Stimulated activated CD8-positive, alpha-beta memory T cell treated with anti-CD3 and anti-CD28 coated beads, Interleukin-4, amount 100 ng/mL, for 1 hour (primary cell): ENCODE measurements at places on chromosomes 1 and 21.

DNA sequence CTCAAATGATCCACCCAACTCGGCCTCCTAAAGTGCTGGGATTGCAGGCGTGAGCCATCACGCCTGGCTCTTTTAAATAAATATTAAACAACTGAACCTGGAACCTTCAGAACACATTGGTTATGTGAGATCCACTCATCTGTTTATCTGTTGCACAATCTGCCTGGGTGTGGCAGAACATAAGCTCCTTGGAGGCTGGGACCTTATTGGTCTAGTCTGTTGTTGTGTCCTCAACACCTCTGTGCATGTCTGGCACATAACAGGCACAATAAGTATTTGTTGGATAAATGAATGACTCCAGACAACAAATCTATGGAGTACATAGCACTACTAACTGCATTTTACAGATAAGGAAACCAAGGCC is 4.1 kb upstream of the NBL1 start:
- no peak for DNase-seq

DNA sequence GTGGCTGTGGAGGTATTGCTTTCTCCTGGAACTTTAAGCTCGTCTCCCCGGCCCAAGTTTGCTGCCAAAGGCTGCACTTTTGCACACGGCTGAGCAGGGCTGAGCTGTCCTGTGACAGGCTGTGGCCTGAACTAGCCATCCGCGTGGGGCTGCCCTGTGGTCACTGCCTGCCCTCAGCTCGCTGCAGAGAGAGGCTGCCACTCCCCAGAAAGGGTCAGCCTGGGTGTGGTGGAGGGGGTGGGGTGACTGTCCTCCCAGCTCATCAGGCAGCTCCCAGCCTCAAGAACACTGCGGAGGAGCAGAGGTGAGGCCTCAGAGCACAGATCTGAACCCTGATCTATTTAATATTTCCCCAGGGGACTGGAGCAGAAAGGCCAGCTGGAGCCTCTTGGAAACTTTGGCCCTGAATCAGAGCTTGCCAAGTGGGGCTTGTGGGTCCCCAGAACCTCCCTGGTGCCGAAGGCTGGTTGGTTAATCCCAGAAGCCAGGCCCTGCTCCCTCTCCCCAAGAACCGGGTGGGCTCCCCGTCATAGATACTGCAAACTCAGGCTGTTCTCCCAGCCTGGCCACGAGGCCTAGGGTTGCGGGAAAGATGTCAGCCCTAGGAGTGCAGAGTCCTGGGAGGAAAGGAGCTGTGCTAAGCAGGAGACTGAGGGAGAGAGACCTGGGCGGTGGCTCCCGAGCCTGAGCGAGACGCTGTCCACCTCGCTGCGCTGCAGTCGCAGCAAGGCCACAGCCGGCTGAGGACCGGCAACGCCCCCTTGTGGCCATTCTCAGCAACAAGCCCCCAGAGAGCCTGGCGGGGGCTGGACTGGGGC is 125.1 kb upstream of the IPO9 start:
- peak; percentile 42 for DNase-seq

DNA sequence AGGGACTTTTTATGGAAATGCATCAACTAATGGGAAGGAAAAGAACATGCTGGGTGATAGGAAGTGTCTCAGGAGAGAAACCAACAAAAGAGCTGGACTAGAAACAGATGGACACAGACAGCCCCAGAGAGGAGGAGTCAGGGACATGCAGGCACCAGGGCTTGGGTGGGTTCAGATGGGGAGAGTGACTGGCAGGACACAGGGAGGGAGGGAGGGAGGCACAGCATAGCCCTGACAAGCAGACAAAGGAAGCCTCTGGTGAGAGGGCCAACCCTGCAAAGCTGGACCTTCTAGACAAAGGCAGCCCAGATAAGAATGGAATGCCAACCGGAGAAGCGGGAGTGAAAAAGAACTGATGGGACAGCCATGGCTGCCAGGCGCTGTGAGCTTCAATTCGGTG is 568.8 kb downstream of the AJAP1 start:
- DNase-seq, result no peak

DNA sequence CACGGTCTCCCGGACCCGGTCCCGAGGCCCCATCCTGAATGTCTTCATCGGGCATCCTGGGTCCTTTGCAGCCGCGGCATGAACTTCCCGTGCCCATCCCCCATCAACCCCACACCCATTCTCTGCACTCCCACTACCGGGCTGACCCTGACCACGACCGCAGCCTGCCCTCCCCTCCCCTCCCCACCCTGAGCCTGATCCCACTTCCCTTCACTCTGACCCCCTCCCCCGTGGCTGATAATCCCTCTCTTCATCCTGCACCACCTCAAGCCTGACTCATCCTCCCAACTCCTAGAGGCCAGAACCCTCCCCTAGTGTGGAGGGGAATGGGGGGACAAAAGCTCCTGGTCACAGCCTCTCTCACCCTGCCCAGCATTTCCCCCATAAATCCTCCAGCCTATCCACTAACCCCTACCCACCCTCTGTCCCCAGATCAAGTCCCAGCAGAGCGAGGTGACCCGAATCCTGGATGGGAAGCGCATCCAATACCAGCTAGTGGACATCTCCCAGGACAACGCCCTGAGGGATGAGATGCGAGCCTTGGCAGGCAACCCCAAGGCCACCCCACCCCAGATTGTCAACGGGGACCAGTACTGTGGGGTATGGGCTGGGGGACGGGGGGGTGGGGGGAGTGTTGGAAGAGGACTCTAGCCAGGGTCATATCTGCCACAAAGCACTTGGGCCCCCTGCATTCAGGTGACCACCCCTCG is 602 bp downstream of the SH3BGRL3 start:
- no peak for DNase-seq

GRCh38 chr1:228683428-228683827 is 51.9 kb upstream of the RHOU start:
- no peak for DNase-seq

DNA sequence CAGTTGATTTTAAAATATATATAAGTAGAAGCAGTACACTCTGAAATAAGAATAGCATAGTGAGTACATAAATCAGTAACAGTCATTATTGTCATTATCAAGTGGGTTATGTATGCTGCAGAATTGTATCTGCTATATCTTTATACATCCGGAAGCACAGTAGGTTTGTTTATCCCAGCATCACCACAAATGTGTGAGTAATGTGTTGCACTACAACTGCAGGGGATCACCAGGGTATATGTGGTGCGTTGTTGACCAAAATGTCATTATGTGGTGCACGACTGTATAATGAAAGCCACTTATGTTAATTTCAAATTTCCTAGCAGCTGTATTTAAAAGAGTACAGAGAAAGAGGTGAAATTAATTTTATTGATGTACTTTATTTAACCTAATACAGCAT is 87.7 kb upstream of the GADD45A start:
- no peak for DNase-seq

- DNase-seq, result peak; percentile 13
These were observed 78.9 kb downstream of the SLC66A1 start for GRCh38 chr1:19390901-19391595.
